Activated naive CD8-positive, alpha-beta T cell treated with anti-CD3 and anti-CD28 coated beads, Interleukin-2, amount 10 ng/mL, durations not matched to agents 7 days and 5 days (primary cell): ENCODE measurements at places on chromosomes 6 and 20.

DNA sequence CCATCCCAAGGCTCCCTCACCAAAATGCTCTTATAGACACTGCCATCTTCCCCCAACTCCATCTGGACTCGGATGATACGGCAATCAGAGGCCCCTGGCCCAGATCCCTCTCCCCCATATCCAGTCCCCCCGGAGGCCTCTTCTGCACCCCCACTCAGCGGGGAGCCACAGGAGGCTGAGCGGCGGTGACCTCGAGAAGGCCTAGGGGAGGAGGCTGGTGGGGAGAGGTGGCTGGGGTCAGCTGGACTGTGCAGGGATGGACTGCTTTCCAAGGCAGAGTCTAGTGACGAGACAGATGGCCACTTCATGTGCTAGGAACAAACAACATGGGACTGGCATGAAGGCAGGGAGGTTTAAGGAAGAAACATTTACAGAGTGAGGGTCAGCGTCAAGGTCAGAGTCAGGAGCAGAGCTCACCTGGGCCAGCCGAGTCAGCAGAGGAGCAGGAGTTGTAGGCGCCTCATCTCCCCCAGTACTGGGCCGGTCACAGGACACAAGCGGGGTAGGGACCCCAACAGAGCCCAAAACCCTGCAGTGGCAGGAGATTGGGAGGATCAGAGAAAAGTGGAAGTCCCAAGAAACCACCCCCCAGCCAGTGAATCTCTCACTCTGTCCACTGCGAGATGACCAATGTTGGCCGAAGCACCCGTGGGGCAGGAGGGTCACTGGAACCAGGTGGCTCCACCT lies 3.7 kb downstream of the PFDN6 start:
- no peaks in the 10 kb centered on the region for H3K27me3 ChIP-seq
- H3K36me3 ChIP-seq = peaks cover 22% of the 10 kb centered on the region
- no peak overlapping the region for H3K4me3 ChIP-seq
- H3K4me1 ChIP-seq = peaks cover 23% of the 10 kb centered on the region
- no peak for DNase-seq

GRCh38 chr6:168017629-168018028 lies 20.2 kb downstream of the KIF25 start:
- no peaks in the 10 kb centered on the region for H3K36me3 ChIP-seq
- H3K27ac ChIP-seq = no peak overlapping the region
- H3K4me3 ChIP-seq = no peak overlapping the region
- H3K27me3 ChIP-seq = peaks cover 6% of the 10 kb centered on the region
- no peaks in the 10 kb centered on the region for H3K4me1 ChIP-seq
- DNase-seq = no peak

- DNase-seq = no peak
- H3K27ac ChIP-seq = no peak overlapping the region
- H3K36me3 ChIP-seq = no peaks in the 10 kb centered on the region
- no peak overlapping the region for H3K4me3 ChIP-seq
- no peaks in the 10 kb centered on the region for H3K4me1 ChIP-seq
Observed at GRCh38 chr6:89494131-89494793, 61.3 kb downstream of the ANKRD6 start.

- H3K4me1 ChIP-seq = peaks cover 49% of the 10 kb centered on the region
- DNase-seq = no peak
- H3K27ac ChIP-seq = peak overlapping the region; percentile 85
- peak overlapping the region; percentile 81 for H3K4me3 ChIP-seq
Observed at GRCh38 chr6:118896339-118897136, 2.6 kb downstream of the ASF1A start.

DNA sequence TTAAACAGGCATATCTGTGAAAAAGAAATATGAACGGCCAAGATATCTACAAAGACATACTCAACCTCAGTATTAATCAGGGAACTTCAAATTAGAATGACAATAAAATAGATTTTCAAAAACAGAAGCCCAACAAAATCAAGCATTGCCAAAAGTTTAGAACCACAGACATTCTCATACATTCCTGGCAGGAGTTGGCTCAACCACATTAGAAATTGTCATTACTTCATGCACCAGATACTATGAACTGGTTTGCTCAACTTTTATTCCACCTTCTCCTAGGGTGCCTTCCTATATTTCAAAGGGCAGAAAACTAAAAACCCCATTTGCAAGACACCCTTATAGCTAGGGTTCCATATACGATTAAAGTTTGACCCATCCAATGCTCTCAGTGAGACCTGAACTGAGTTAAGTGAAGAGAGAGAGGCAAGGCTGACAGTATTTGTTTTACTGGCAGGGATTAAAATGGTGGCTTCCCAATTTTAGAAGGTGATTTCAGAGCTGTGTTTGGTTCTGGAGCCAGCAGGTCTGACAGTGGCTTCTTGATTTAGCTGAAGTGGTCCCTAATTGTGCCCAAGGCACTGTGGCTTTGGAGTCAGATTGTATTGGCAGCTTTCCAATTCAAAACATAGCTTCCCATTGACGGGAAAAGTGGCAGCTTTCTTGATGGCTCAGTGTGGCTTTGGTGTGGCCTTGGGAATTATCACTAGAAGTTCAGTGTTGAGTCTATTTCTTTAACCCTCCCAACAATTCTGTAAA lies 77.1 kb upstream of the CDYL start:
- no peaks in the 10 kb centered on the region for H3K4me1 ChIP-seq
- no peak overlapping the region for H3K27ac ChIP-seq
- no peak overlapping the region for H3K4me3 ChIP-seq
- no peak for DNase-seq
- peaks cover under 1% of the 10 kb centered on the region for H3K27me3 ChIP-seq

- no peak overlapping the region for H3K27ac ChIP-seq
- H3K4me3 ChIP-seq = no peak overlapping the region
- no peaks in the 10 kb centered on the region for H3K4me1 ChIP-seq
- no peak for DNase-seq
- H3K27me3 ChIP-seq = no peaks in the 10 kb centered on the region
Observed at GRCh38 chr6:112988748-112989147, 641.6 kb downstream of the RFPL4B start.
